T follicular helper cell (primary cell): ENCODE measurements at places on chromosomes 11 and 22.
A peak's percentile ranks its signal among the peaks of the same experiment; 100 is the strongest.

DNA sequence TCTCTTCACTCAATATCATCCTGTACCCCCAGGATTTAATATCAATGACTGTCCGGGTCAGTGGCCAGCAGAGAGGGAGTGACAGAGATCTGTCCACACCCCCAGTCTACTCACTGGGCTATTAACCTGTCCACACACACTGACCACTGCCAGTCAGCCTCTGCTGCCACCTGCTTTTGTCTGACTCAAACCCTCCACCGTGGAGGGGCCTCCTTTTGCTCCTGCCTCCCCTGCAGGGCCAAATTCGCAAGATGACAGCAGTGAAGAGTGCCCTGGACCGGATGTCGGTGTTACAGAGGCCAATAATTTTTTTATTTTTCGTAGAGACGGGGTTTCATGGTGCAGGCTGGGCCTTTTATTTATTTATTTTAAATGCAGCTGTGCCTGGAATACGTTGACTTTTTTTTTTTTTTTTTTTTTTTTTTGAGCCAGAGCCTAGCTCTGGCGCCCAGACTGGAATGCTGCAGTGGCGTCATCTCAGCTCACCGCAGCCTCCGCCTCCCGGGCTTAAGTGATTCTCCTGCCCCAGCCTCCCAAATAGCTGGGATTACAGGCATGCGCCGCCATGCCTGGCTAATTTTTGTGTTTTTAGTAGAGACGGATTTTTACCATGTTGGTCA, 5.1 kb downstream of the PDXP start:
- DNase-seq = no peak

- no peak for DNase-seq
Measured at GRCh38 chr11:18768472-18768901, 23.1 kb downstream of the PTPN5 start.

GRCh38 chr11:119414321-119414720, 8.7 kb downstream of the THY1 start:
- DNase-seq = no peak

DNA sequence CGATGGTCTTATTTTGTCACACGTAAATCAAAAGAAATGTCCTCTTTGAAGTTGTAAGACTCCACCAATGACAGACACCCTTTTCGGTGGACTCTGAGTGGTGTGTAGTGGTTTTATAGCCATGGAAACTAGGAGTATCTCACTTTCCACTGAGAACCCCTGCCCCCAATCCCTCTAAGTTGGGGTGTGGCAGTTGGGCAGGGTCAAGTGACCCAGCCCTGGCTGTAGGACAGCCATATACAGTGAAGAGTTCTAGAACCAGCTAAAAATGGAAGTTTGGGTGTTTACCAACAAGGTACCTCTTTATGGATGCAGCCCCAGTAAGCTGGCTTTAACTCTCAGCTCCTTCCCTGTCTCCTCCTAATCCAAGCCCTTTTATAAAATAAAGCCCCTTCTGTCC, 5.2 kb downstream of the C22orf31 start:
- DNase-seq = no peak

DNA sequence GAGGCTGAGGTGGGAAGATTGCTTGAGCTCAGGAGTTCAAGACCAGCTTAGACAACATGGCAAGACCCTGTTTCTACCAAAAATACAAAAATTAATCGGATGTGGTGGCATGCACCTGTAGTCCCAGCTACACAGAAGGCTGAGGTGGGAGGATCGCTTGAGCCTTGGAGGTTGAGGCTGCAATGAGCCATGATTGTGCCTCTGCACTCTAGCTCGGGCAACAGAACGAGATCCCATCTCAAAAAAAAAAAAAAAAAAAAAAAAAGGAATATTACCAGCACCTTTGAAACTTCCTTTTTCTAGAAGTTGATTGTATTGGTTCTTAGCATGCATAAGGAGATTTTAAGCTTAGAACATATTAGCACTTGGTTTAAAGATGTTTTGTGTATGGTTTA, 11.4 kb downstream of the CRKL start:
- no peak for DNase-seq

DNA sequence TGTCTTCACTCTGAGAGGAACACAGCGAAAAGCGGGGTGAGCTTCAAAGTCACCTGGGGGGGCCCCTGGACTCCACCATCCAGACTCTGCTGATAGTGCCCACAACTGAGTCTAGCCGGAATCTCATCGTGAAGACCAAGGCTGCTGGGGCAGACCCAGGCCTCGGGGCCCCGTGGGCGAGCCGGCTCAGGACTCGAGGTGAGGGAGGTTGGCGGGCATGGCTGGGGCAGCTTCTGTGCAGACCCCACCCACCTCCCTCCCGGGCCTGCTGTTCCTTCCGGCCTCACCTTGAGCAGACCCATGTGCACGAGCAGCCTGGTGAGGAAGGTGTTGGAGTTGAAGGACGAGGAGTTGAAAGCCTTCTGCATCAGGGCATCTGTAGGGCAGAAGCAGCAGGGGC, 8.7 kb upstream of the CHADL start:
- DNase-seq = no peak

DNA sequence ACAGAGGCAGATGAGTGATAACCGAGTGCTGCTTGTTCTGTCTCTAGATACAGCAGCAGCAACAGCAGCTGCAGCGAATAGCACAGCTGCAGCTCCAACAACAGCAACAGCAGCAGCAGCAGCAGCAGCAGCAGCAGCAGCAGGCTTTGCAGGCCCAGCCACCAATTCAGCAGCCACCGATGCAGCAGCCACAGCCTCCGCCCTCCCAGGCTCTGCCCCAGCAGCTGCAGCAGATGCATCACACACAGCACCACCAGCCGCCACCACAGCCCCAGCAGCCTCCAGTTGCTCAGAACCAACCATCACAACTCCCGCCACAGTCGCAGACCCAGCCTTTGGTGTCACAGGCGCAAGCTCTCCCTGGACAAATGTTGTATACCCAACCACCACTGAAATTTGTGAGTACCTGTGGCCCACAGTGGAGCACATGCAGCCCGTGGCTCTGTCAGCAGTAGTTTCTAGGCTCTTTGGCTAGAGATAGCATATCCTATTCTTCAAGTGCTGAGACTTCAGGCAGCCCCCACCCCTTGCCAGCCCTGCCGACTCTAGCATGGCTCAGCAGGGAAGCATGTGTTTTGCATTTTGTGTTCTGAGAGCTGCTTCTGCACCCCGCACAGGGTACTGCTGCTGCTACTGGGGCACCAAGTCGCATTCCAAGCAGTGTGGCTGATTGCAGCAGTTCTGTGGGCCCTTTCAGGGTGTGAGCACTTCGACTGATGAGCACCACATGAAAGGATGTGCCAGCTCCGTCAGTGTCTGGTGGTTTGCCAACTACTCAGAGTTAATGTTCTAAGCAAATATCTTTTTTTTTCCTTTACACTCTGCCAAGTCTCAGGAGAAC, 59.2 kb downstream of the MED15 start:
- DNase-seq = peak; percentile 72
